IPS DF 19.7 (cell line): ENCODE measurements at places on chromosomes 4 and X.

GRCh38 chr4:19925516-19925915 lies 326.2 kb upstream of the SLIT2 start:
- no peak for DNase-seq

GRCh38 chrX:90617710-90618325 lies 696.1 kb downstream of the TGIF2LX start:
- no peak for DNase-seq

GRCh38 chrX:132146456-132146855 lies 18.6 kb upstream of the FRMD7 start:
- DNase-seq: no peak

DNA sequence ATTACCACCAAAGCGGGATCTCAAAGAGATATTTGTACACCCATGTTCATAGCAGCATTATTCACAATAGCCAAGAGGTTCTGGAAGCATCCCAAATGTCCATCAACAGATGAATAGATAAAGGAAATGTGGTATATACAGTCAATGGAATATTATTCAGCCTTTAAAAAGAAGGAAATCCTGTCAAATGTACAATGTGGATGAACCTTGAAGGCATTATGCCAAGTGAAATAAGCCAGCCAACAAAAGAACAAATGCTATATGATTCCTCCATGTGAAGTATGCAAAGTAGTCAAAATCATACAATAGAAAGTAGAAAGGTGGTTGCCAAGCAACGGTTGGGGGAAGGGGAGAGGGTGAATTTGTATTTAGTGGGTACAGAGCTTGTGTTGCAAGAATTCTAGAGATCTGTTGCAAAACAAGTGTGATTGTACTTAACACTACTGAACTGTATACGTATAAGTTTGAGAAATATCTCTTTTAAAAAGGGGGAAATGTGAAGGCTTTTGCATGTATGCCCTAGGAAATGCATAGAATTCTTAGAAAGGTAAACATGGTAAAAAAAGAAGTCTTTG lies 5.0 kb upstream of the ZRSR2 start:
- DNase-seq: no peak

DNA sequence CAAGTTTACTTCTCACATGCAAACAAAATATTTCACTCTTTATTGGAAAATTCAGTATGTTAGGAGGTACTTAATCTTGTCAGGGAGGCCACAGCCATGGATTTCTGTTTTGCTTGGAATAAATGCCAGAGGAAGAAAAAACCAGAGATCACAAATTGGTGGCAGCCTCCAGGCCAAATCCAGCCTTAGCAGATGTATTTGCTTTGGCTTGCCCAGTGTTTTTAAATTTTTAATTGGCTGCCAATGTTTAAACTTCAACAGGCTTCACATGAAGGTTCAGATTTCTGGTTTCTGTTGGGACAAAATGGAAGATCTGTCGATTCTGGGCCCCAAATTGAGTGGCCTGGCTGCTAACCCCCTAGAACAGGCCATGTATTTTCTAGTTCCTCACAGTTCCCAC lies 19.2 kb downstream of the YY2 start:
- DNase-seq: no peak

DNA sequence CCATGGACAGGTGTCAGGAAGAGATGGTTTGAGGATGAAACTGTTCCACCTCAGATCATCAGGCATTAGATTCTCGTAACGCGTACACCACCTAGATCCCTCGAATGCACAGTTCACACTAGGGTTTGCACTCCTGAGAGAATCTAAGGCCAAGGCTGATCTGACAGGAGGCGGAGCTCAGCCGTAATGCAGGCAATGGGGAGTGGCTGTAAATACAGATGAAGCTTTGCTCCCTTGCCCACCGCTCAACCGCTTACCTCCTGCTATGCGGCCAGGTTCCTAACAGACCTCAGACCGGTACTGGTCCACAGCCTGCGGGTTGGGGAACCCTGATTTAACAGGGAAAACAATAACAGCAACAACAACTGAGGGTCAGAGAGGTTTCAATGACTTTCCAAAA lies 2.0 kb upstream of the TEC start:
- DNase-seq: no peak
